NCI-H1417 (cell line): ENCODE measurements at places on chromosomes 5 and 9.

DNA sequence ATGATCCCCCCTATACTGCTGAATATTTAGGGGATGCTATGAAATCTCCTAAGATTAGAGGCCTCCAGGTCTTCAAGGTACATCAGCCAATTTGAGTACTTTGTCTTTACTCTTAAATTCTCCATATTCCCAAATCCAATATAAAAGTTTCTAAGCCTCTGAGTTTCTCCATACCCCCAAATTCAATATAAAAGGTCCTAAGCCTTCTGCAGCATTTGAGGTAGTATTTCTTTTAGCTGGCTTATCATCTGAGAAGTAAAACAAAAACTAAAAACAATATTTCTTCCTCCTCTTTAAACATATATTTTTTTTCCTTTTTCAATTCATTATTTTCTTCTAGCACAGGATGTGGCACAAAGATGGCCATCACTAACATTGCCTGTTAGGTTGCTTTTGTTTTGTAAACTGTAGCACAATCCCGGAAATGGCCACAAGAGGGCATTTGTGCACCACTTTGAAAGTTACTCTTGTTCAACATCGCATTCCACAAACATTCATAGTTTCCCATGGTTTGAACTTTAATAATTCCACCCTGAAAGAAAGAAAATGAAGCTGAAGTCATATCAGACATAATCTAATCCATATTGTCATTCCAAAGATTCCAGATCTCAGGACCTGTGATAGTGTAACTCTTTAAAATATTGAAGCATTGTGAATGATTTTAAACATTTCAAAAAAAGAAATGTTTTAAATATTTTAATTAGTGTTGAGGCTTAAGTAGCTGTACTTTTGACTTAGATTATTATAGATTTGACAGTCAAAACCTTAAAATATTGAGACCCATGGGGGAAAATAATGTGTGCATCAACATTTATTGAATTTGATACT lies 21.0 kb upstream of the SCGB3A2 start:
- DNase-seq = peak; percentile 33

DNA sequence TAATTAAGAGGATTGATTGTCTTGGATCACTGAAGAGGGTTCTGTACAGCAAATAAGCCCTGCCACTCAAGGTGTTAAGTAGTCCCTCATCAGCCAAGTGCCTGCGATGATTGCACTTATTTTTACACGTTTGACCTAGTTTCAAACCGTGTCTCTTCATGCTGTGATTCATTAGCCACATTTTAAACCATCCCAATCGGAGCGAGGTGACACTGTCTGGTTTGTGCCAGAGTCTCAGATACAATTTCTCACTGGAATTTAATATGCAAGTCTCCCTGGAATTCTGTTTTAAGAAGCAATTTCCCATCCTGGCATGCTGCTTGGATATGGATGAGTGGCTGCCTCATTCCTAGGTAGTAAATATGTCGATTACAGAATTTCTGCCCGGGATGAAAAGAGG lies 1.6 kb downstream of the INSYN2B start:
- DNase-seq = no peak

- no peak for DNase-seq
Measured at GRCh38 chr9:137309368-137310188, 7.5 kb upstream of the NRARP start.

GRCh38 chr5:146816775-146817387 lies 61.7 kb downstream of the PPP2R2B start:
- no peak for DNase-seq

DNA sequence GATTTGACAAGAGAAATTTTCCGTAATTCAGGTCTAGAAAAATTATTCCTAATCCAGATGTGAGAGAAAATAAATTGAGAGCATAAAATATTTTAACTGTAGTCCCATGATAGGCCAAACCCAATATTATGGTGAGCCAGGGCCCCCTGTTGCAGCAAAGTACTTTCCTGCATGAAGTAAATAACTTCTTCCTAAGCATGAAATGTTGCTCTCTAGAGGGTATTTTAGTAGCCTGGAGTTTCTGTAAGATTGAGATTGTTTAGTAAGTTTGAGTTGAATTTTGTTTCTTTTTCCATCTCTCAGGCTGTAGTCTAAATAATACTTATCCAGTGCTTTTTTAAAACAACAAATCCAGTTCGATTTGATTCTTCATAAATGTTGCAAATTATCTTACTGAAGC lies 317.5 kb upstream of the MPDZ start:
- no peak for DNase-seq

DNA sequence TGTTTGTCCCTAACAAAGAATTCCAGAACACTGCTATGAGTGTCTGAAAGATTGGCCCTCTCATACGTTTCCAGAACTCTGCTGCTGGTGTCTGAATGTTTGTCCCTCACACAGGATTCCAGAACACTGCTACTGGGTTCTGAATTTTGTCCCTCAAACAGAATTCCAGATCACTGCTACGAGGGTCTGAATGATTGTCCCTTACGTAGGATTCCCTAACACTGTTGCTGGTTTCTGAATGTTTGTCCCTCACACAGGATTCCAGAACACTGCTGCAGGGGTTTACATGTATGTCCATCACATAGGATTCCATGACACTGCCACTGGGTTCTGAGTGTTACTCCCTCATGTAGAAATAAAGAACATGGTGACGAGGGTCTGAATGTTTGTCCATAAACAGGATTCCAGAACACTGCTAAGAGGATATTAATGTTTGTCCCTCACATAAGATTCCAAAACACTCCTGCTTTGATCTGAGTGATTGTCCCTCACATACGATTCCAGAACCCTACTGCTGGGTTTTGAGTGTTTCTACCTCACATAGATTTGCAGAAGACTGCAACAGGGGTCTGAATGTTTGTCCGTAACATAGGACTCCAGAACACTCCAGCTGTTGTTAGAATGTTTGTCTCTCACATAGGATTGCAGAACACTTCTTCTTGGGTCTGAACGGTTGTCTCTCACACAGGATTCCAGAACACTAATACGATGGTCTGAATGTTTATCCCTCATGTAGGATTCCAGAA lies 214.4 kb downstream of the FOXD4L6 start:
- DNase-seq = no peak

GRCh38 chr9:72925126-72925789 lies 27.6 kb downstream of the ALDH1A1 start:
- no peak for DNase-seq

DNA sequence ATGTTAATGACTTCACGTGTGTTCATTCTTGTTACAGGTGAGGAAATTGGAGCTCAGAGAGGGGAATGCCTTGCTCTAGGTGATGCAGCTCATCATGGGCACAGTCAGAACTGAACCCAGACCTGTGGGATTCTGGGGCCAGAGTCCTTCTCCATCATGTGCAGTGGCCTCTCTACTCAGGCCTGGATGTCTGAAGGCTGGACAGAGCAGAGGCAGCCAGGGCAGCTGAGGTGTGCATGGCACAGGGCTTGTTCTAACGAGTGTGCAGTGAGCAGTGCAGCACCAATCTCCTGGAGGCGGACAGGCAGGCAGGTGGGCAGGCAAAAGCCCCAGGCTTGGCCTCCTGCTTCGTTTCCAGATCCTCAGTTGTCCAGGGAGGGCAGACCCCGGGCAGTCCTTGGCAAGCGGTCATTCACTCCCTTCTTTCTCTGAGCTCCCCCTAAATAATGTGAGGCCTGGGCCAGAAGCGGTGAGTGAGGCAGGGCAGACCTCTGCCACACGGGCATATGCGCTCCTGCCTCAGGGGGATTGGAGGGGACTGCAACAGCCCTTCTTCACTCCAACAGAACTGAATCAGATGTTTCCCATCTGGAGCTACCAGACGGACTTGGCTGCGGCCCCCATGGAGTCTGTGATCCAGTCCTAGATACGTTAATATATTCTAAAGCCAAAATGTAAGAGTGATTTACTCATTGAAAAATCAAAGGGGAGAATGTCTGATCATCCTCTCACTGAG lies 68.7 kb upstream of the FSTL4 start:
- no peak for DNase-seq

- DNase-seq = no peak
Measured at GRCh38 chr5:35010676-35011075, 37.1 kb downstream of the AGXT2 start.

- no peak for DNase-seq
Measured at GRCh38 chr5:173751266-173751600, 134.8 kb upstream of the BOD1 start.

DNA sequence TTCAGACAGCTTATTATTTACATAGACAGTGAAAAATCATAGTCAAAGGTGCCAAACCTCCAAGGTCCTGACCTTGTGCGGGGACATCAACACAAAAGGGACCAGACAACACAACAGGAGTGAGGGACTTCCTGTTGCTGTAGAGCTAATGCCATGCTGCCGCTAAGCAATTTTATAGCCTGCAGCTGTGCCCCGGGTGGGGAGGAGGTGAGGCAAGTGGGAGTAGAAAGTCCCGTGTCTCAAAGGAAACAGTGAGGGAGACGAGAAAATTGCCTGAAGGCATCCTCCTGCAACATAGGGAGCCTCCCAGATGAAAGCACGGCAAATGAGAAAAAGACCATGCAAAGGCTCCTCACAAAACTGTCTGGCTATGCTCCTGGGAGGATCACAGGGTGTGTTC lies 58.8 kb downstream of the CAAP1 start:
- DNase-seq = no peak

DNA sequence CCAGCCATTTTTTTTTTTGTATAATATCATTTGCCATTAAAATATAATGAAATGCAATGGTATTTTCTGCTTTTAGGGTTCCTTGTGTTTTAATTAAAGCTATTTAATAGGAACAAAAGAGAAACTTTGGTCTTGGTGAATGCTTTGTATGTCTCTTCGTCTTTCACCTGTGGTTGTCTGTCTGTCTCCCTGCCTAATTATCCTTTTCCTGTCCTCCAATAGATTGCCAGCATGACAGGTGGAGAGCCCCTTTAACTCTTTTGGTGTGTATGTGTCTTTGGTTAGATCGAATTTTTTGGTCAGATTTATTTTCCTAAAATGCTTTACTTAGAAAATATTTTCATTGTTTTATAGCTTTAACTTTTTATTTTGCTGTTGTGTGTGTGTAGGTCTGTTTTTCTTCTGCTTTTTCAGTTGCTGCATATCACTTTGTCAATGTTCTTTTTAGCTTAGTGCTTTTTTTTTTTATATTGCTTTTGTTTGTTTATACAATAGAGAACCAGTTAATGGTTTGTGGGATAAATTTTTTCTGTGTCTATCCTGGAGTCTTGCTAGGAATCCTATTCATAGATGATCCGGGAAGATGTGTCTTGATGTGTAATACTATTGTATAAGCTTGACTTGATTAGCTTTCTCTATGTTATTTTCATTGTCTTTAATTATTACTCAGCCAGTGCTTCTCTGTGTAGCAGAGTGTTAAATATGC lies 8.6 kb downstream of the CHMP5 start:
- no peak for DNase-seq

DNA sequence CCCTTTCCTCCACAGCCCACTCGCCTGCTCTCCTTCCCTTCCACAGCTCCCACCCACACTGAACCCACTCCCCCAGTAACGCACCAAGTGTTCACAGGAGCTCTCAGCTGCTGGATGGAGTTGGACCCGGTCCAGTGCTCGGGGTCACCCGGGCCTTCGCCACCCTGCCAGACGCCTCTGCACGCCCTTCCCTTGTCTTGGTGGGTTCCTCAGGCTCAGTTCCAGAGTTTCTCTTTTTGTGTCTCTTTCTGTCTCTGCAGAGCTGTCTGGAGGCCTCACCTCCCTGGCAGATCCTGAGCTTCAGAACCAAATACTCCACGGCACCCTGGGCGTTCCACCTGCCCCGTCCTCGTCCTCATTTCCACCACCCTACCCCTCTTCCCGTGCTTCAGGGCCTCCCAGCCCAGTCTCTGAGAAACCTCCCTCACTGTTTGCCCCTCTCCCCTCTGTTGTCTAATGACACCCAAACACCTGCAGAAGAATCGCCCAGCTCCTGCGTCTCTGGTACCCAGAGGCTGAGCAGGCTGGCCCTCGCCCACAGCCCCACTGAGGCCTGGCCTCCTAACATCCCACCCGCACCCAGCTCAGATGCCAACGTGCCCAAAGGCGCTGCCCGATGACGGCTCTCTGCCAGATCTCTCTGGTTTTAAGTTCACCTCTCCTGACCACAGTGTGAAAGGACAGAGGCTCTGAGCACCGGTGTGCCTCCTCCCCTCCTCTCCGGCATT lies 74.3 kb downstream of the COL23A1 start:
- no peak for DNase-seq
